ENCODE measurements at places on chromosomes 2 and 18.

DNA sequence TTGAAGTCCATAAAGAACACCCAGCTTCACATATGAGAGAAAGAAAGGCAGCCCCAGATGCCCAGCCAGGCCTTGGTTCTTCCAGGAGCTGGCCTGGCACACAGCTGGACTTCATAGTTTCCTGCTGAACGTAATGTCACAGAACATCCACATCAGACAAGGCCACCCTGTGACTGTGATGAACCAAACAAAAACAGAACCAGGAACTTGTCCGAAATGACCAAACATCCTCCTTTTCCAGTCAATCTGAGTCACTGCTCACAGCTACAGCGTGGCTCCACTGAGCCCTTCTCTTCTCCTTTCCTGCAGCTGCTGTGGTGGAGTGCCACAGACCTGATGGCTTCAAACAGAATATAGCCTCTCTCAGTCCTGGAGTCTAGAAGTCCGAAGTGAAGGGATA lies 45.4 kb upstream of the PAPOLG start:
- DNase-seq = no peak

- no peak for DNase-seq
Measured at GRCh38 chr2:68176657-68177056, 19.0 kb downstream of the PNO1 start.

GRCh38 chr18:40911582-40912254 lies 1043.3 kb upstream of the PIK3C3 start:
- DNase-seq = no peak

DNA sequence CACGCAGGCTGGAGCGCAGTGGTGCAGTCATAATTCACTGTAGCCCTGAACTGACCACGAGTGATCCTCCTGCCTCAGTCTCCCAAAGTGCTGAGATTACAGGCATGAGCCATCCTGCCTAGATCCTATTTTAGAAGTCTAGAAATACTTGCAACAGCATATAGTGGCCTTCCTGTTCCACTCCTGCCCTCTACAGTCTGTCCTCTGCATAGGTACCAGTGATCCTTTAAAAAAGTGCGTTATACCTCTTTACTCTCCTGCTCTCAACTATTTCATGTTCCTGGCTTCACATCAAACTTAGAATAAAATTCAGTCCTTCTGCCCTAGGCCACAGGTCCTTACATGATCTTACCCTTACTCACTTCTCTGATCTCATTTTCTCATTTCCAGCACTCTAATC lies 6.0 kb downstream of the COMMD1 start:
- DNase-seq = no peak

DNA sequence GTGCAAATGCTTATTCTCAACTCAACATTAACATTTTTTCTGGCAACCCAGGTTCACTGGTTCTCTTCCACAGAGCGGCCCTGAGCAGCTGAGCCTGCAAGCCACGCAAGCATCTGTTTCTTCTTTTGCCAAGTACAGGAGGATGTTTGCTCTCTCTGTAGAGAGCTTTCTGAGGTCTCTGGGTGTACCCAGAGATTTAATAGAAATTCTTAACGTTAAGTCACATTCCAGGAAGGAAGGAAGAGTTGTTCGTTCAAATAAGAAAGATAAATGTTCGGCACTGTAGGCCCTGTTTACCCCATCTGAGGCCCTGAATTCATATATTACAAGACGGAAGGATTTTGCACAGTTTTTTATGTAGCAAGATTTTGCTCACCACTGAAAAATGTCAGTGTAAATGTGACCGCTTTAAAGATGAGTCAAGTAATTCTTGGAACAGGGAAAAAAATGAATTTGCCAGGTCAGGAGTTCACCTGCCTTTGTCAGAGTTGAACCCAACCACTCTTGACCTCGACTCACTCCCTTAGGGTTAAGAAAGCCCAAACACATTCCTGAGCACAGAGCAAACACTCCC lies 30.1 kb downstream of the KCTD18 start:
- no peak for DNase-seq

DNA sequence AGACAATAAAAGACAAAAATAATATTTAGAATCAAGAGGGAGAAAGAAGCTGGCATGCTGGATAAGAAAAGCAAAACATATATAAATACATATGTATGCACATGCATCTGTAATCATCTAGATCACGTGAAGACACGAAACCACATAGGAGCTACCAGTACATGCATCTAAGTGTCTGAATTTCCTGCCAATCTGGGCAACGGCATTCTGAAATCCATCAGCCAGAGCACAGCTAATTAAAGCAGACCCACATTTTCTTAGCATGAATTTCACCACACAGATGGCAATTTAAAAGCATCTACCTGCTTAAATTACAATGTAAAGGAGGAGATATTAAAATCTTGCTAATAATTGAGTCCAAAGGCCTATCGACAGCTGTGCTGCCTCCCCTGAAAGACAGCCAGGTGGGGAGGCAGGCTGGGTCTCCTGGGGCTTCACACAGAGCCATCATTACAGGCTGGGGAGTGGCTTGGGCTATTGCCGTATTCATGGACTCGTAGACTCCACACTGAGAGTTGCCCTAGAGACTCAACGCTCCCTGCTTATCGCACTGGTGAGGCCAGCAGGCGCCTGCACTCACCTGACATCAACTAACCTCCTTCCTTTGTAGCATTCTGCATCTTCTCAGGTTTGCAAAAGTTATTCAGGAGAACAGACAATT lies 272.5 kb upstream of the PXDN start:
- no peak for DNase-seq

GRCh38 chr2:149160701-149161217 lies 122.3 kb downstream of the LYPD6B start:
- no peak for DNase-seq

GRCh38 chr18:75478996-75479880 lies 51.7 kb upstream of the SMIM21 start:
- DNase-seq = no peak

GRCh38 chr2:26567534-26567933 lies 73.6 kb downstream of the CIB4 start:
- DNase-seq = no peak

GRCh38 chr2:32591669-32592463 lies 36.0 kb upstream of the TTC27 start:
- no peak for DNase-seq

GRCh38 chr2:241542278-241542605 lies 16.3 kb upstream of the BOK start:
- no peak for DNase-seq

DNA sequence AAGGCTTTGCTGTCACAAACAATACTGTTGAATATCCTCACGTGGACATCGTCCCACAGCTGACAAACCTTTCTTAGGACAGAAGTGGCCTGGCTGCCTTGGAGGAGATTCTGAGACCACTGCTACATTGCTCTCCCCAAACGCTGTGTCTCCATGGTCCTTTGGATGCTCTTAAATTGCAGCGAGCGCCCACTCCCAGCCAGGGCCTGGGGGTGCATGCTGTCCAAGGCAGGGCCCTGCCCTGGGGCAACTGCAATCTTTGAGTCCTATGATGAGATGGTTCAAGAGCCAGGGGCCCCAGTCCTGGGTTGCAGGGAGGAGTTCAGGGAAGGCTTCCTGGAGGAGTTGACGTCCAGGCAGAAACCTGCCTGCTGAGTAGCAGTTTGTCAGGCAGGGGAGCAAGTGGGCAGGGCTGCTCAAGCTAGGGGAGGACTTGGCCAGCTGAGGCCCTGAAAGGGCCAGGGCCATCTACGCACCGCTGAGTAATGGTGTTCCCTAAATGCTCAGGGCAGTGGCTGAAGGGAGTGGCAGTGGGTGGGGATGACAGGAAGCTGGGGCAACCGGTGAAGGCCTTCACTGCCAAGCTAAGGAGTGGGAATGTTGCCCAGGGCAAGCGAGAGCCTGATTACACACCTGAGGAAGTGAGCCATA lies 10.8 kb upstream of the SDC1 start:
- no peak for DNase-seq

- no peak for DNase-seq
Measured at GRCh38 chr2:218364196-218364595, 7.5 kb downstream of the CATIP start.

DNA sequence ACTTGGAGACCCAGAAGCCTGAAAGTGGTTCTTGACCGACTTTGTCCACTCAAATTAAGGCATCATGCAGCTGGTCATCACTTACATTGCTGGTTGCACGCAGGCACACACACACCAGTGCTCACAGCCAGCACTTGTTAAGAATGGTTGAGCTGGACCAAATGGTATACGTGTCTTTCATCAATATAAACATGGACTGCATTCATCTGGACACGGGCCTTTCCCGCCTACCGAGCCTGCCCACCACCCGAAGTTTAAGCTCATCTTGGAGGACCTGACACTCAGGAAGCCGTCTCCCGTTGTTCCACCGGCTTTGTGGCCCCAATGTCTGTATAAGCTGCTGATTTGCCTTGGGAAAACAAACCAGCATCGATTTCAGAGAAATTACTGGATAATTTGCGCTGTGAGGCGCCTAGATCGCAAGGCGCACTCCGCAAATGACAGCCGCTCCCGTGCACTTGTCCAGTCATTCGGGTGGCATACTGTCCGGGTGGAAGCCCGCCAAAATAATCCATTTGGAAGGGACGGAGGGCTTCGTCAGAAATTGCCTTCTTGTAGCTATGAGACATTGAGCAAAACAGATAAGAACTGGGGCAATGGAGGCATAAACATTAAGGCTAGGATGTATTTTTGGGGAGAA lies 40.1 kb upstream of the AKAIN1 start:
- DNase-seq = no peak

DNA sequence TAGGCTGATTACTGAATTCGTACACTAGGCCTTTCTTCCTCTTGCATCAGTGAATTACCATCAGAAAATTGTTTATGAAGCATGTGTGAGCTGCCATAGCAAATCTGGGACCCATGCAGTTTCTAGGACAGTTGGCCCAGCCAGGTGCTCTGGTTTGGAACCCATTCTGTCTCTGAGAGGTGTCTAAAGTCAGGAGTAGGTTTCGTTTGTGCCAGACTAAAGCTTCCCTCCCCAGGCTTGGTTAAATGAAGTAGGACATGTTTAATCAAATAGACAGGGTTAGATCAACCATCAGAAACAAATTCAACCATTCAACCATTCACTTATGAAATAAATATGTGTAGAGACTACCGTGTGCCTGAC lies 176.9 kb downstream of the ALPK2 start:
- no peak for DNase-seq

- DNase-seq = no peak
Measured at GRCh38 chr2:120464448-120464931, 118.6 kb downstream of the INHBB start.

- DNase-seq = no peak
Measured at GRCh38 chr2:112750560-112750843, 13.9 kb downstream of the CKAP2L start.

DNA sequence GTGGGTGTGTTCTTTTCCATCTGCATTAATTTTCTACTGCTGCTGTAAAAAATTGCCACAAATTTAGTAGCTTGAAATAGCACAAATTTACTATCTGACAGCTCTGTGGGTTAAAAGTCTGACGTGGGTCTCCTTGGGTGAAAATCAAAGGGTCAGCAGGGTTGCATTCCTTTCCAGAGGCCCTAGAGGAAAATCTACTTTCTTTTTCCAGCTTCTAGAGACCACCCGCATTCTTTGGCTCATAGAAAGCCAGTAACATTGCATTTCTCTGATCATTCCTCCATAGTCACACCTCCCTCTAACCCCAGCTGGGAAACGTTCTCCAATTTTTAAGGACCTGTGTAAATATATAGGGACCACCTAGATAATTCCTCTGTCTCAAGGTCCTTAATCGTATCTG lies 128.8 kb downstream of the ATL2 start:
- DNase-seq = no peak

DNA sequence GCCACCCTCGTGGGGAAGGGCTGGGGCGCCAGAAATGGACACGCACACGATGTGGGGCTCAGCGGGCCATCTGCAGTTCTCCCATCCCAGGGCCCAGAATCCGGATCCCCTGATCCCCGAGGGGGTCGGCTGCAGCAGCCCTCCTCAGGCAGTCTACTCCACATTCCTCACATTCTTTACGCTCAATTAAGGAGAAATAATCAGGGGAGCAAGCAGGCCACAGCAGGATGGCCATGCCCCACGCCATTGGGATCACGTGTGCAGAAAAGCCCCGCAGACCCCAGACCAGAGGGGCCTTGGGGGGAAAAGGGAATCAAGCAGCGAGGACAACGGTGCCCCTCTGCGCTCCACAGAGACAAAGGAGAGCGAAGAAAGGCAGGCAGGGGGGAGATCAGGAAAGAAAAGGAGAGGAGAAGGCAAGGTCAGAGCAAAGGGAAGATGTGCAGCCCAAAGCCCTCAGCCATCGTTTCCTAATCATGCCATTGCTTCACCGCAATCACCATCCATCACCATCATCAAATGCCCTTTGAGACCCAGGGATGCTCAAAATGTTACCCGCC lies 17.5 kb upstream of the PKDCC start:
- no peak for DNase-seq

- no peak for DNase-seq
Measured at GRCh38 chr2:17976871-17977746, 98.6 kb downstream of the KCNS3 start.

All from stimulated activated CD8-positive, alpha-beta memory T cell treated with anti-CD3 and anti-CD28 coated beads, Interleukin-4, amount 100 ng/mL, for 1 hour (primary cell).